ENCODE measurements at places on chromosomes 16 and 17.

DNA sequence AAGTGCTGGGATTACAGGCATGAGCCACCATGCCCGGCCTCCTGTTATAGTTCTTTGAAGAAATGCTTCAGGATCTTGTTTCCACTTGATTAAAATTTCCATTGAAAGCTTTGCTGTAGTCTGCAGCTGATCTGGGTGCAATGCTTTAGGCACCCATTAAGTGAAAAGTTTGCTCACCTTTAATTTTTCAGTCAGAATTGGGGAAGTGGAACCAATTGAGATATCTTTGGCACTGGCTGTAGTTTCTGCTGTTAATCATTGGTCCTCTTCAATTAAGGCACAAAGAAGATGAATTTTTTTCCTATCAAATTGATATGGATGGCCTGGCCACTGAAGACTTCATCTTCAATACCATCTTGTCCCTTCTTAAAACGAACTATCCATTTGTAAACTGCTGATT, 336.1 kb upstream of the TBX2 start:
- H3K27ac ChIP-seq, result no peak overlapping the region
- DNase-seq, result no peak
- H3K4me1 ChIP-seq, result no peaks in the 10 kb centered on the region
- H3K27me3 ChIP-seq, result no peaks in the 10 kb centered on the region
- no peaks in the 10 kb centered on the region for H3K36me3 ChIP-seq

DNA sequence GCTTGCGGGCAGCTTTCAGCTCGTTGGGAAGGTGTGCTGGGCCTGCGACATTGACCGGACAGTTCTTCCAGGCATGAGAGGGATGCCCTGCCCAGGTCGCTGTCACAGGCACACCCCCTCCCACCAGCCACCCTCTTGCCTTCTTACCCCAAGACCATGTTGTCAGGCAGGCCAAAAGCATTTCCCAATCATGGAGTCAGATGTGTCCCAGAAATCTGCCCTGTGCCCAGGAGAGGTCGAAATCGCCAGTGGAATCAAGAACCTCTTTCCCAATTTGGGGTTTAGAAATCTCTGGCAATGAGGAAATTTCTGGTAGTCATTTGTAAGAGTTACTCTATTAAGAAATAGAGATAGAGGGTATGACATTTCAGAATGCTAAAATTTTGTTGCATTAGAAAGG, 177.1 kb downstream of the RAB11FIP4 start:
- DNase-seq, result no peak
- no peaks in the 10 kb centered on the region for H3K4me1 ChIP-seq
- no peaks in the 10 kb centered on the region for H3K27me3 ChIP-seq
- no peak overlapping the region for H3K4me3 ChIP-seq
- no peaks in the 10 kb centered on the region for H3K36me3 ChIP-seq

DNA sequence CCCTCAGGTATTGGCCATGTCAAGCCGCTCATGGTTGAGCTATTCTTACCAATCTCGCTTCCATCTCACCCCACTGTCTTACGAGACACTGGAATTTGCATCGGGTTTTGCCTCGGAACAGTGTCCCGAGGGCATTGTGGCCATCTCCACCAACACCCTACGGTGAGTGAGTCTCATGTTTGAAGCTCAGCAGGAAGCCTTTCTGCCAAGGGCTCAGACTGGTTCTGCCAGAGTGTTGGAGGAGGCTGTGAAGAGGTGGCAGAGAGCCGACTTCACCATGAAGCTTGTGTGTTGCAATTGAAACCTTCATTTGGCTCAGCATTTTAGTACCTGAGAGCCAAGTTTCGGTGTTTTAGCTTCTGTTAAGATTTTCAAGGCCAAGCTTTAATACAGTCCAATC, 38.0 kb downstream of the SF3B3 start:
- no peak overlapping the region for H3K4me3 ChIP-seq

GRCh38 chr17:78986649-78987328, 7.1 kb upstream of the LGALS3BP start:
- no peak overlapping the region for H3K4me3 ChIP-seq
- H3K27me3 ChIP-seq, result no peaks in the 10 kb centered on the region
- peaks cover 7% of the 10 kb centered on the region for H3K36me3 ChIP-seq

GRCh38 chr16:82451449-82451848, 175.3 kb upstream of the CDH13 start:
- H3K4me1 ChIP-seq, result no peaks in the 10 kb centered on the region
- no peaks in the 10 kb centered on the region for H3K36me3 ChIP-seq
- H3K27me3 ChIP-seq, result no peaks in the 10 kb centered on the region
- no peak for DNase-seq

DNA sequence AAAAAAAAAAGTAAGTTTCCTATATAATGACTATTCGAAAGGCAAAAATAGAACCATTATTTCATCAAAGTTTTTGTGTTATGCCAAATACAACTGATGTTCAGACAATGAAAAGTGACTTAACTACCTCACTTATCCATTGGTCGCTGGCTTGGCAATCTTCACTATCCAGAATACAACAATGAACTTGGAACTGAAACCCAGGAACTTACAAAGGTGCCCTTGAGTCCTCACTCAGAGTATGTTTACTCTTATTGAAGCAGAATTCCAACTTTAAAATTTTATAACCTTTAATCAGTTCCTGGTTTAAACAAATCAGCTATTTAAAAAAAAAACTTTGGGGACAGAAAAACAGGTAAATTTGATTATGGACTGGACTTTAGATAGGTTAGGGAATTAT, 34.1 kb downstream of the HELZ start:
- H3K4me3 ChIP-seq, result no peak overlapping the region
- no peaks in the 10 kb centered on the region for H3K4me1 ChIP-seq
- DNase-seq, result no peak
- no peaks in the 10 kb centered on the region for H3K36me3 ChIP-seq
- no peaks in the 10 kb centered on the region for H3K27me3 ChIP-seq

GRCh38 chr17:80456465-80457235, 19.8 kb downstream of the NPTX1 start:
- H3K27ac ChIP-seq, result no peak overlapping the region
- H3K4me3 ChIP-seq, result no peak overlapping the region
- H3K36me3 ChIP-seq, result no peaks in the 10 kb centered on the region
- DNase-seq, result no peak

DNA sequence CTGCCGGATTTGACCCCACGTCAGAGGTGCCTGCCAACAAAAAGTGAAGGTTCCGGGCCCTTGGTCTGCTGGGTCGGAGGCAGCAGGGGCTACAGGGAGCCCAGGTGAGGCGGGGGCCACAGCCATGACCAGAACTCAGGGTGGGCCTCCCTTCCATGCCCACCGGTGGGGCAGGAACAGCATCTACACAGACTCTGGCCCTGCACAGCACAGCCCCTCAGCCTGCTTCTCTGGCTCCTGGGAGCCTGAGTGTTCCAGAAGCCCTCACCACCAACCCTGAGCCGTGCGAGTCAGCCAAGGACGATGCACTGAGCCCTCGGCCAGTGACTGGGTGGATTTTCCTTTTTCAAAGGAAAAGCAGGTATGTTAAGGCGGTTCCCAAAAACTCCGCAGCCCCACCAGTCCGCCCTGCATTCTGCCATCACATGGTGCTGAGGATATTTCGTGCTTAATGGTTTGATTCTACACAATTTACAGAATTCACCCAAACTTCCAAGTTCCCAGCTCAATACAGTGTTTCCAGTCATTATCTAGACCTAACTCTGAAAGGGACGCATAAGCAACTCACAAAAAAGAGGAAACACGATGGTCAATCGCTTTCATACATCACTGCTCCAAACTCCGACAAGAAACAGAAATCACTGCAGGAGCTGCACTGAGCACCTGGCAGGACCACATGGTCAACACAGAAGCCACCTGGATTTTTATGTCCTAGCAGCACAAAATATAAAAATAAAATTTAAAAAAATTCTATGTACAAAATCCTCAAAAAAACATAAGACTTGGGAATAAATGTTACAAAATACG, 19.4 kb upstream of the C16orf95 start:
- no peaks in the 10 kb centered on the region for H3K4me1 ChIP-seq
- DNase-seq, result no peak
- peaks cover 9% of the 10 kb centered on the region for H3K36me3 ChIP-seq
- H3K27ac ChIP-seq, result no peak overlapping the region
- H3K27me3 ChIP-seq, result no peaks in the 10 kb centered on the region
- no peak overlapping the region for H3K4me3 ChIP-seq

DNA sequence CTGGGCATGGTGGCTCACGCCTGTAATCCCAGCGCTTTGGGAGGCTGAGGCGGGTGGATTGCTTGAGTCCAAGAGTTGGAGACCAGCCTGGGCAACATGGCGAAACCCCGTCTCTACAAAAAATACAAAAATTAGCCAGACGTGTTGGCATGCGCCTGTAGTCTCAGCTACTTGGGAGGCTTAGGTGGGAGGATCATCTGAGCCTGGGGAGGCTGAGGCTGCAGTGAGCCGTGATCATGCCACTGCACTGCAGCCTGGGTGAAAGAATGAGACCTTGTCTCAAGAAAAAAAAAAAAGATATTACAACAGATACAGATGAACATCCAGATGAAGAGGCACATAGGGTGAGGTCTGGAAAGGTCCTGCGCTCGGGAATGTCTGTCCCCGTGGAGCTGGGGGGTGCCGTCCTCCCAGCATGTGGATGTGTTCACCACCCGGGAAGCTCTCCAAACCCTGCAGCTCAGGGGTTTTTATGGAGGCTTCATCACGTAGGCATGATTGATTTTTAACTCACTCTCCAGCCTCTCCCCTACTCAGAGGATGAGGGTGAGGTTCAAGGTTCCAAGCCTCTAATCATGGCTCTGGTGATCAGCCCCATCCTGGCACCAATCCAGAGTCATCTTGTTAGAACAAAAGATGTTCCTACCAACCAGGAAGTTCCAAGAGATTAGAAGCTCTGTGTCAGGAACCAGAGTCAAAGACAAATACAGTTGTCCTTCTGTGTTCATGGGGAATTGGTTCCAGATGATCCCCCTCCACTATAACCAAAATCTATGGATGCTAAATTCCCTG, 85.0 kb upstream of the DNAJA2 start:
- no peaks in the 10 kb centered on the region for H3K4me1 ChIP-seq
- peak; percentile 80 for DNase-seq
- peak overlapping the region; percentile 8 for H3K27ac ChIP-seq
- no peaks in the 10 kb centered on the region for H3K27me3 ChIP-seq

GRCh38 chr16:48687421-48688038, 77.5 kb upstream of the N4BP1 start:
- H3K36me3 ChIP-seq, result no peaks in the 10 kb centered on the region
- no peaks in the 10 kb centered on the region for H3K27me3 ChIP-seq
- peak; percentile 42 for DNase-seq
- no peaks in the 10 kb centered on the region for H3K4me1 ChIP-seq

- no peak overlapping the region for H3K27ac ChIP-seq
- H3K4me3 ChIP-seq, result no peak overlapping the region
- H3K4me1 ChIP-seq, result no peaks in the 10 kb centered on the region
- no peaks in the 10 kb centered on the region for H3K36me3 ChIP-seq
- no peaks in the 10 kb centered on the region for H3K27me3 ChIP-seq
Measured at GRCh38 chr17:27860971-27861664, 32.0 kb downstream of the LYRM9 start.

DNA sequence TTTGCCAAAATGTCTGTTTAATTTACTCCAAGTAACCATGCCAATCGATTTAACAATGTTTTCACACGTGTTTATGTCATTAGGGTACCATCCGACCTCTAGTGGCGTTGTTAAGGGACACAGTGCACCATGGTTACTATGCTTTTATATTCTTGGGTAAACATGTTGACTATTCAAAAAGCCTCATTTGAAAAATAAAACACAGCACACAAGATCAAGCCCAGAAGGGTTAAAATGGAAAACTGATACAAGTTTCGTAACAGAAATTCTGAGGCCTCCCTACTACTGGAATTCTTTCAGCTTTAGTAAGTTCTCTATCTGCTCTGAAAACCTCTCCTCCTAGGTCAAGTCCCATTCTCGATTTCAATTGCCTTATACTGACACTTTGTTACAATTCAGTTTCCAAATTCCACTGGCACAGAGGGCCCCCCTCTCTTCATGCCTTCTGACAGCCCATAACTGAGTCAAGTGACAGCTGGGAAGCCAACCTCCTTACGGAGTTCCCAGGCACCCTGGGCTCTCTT, 2.1 kb downstream of the CFAP20 start:
- no peak overlapping the region for H3K27ac ChIP-seq
- no peaks in the 10 kb centered on the region for H3K27me3 ChIP-seq
- H3K4me1 ChIP-seq, result peaks cover 29% of the 10 kb centered on the region
- no peak for DNase-seq
- no peaks in the 10 kb centered on the region for H3K36me3 ChIP-seq

DNA sequence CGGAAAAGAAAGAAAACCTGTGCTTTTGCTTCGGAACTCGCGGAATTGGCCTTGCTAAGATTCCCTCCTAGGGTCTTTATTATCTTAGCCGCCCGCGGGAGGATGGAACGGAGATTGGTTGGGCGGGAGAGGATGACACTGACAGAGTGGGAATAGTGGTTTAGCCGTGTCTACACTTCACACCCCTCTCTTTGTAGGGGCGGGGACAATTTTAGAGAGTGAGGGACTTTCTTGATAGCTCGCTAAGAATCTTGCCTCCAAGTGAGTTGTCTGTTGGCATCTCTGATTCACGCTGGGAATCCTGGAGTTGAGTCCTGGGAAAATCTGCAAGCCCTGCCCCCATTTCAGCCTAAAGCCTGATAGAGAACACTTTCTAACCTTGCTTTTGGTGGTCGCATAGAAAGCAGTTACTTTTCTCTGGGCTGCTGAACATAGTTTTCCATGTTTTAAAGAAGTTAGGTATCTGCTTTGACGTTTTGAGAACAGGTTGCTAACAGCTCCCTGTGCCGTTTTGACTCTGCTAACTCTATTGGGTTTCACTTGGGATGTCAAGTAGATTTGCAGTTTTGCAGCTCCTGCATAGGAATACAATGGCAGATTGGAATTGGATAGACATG, 697 bp downstream of the NOL11 start:
- DNase-seq, result peak; percentile 34
- peak overlapping the region; percentile 63 for H3K27ac ChIP-seq
- no peaks in the 10 kb centered on the region for H3K27me3 ChIP-seq
- H3K4me3 ChIP-seq, result peak overlapping the region; percentile 78

- H3K4me3 ChIP-seq, result no peak overlapping the region
- no peaks in the 10 kb centered on the region for H3K36me3 ChIP-seq
- no peak for DNase-seq
- H3K4me1 ChIP-seq, result no peaks in the 10 kb centered on the region
- H3K27me3 ChIP-seq, result no peaks in the 10 kb centered on the region
- no peak overlapping the region for H3K27ac ChIP-seq
Measured at GRCh38 chr16:49740256-49740655, 115.7 kb downstream of the ZNF423 start.

GRCh38 chr17:1590029-1590746, 27.6 kb upstream of the PITPNA start:
- H3K36me3 ChIP-seq, result no peaks in the 10 kb centered on the region
- DNase-seq, result peak; percentile 85
- H3K27me3 ChIP-seq, result no peaks in the 10 kb centered on the region
- peaks cover 30% of the 10 kb centered on the region for H3K4me1 ChIP-seq
- no peak overlapping the region for H3K4me3 ChIP-seq

DNA sequence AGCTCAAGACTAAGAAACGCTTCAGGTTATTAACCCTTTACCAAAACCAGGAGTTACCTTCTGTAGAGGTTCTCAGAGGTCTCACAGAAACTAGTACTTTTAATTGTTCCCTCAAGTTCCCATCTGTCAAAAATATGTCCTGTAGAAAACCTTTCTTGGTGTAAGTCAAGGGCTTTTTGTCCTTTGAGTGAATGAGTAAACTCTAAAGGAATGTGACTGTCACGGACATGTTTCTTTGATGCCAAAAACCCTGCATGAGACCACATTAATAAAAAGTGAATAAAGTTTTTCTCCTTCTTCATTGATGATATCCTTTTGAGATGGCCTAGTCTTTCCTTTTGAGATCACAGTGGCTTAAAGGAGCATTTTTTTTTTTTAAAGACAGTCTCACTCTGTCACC, 102.9 kb downstream of the NLK start:
- no peaks in the 10 kb centered on the region for H3K4me1 ChIP-seq
- no peaks in the 10 kb centered on the region for H3K36me3 ChIP-seq
- no peak overlapping the region for H3K27ac ChIP-seq
- no peak for DNase-seq
- no peak overlapping the region for H3K4me3 ChIP-seq

Measured in colonic mucosa (tissue), 4 donors.